ENCODE measurements at places on chromosomes 1 and 21.

GRCh38 chr1:167694691-167695090 is 27.1 kb upstream of the MPZL1 start:
- no peak for DNase-seq

DNA sequence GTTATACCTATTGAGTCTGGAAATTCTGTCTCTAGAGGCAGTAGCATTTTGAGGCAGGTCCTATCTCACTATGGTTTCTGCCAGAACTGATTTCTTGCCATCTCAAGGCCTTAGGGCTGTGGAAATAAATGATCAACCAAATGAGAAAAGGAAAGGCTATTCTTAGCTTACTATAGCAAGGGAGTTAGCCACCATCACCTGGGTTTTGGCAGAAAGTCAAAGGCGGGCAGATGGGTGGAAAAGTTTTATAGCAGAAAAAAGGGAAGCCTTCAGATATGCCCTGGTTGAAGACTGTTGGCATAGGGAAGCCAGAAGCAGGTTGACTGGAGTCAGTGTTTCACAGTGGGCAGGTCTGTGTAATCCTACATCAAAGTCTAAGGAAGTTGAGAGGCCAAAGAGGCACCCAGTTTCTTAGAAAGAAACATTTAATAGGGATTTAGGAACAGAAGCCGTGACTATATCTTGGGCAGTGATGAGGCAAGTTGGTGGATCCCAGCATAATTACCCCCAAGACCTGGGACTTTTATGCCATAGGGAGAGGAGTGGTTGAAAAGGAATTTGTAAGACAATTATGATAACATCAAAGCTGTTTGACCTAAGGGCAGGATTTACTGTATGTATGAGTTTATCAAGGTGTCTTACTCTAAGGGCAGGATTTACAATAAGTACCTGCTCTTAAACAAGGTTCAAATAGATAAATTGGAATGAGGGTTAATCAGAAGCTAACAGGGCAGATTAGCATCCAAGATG is 29.7 kb downstream of the CTH start:
- DNase-seq = no peak

GRCh38 chr1:27940297-27940696 is 5.5 kb downstream of the SMPDL3B start:
- peak; percentile 15 for DNase-seq

- DNase-seq = peak; percentile 35
These were observed 2.3 kb downstream of the LYPLA2 start for GRCh38 chr1:23793018-23793781.

DNA sequence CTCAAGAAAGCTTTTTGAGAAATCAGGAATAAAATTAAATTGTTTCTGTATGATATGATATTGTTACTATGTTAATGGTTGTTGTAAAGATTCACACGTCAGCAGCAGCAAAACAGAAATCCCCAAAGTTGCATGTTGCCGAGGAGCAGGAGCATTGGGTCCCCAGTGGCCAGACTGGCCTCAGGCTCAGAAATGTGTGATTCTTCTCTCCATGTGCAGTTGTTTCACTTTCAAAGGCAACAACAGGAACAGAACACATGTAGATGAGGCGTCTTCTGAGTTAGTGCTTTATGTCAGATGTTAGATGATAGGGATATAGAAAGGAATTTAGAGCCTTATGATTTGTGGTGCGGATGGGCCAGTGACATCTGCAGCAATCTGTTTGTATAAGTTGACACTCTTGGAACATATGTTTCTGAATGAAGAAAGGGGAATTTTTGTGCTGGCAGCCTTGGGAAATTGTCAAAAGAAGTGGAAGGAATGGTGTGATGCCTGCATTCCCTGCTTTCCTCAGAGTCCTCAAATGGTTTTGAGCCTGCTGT is 2.1 kb upstream of the TTLL7 start:
- DNase-seq = peak; percentile 1

DNA sequence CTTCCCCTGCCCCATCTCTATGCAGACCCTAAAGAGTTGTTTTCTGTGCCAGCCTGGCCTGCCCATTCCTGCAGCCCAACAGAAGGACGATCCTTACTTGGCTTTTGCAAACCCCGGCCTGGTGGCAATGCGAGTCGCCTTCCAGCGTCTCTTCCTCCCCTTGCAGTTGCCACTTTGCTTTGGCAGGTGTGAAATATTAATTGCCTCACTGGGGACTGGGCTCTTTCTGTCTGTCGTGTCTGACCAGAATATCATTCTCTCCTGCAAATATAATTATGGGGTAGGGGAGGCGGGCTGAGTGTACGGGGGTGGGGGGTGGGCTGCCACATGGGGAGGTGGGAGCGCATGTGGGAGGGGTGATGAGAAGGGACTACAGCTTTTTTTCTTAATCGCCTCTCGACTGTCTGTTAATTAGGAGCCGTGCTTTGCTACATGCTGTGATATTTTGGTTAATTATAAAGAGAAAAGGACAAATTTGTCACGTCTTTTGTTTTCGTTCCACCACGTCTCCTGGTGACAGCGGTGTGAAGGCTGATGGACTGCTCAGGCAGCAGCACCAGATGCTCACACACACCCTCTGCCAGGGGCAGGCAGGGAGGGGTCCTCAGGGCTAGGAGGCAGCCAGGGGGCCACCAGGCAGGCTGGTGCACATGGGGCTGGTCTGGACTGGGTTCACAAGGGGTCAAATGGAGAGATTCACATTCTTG is 80.1 kb upstream of the CD34 start:
- DNase-seq = no peak

GRCh38 chr1:8873506-8874229 is 4.8 kb downstream of the ENO1 start:
- peak; percentile 98 for DNase-seq

DNA sequence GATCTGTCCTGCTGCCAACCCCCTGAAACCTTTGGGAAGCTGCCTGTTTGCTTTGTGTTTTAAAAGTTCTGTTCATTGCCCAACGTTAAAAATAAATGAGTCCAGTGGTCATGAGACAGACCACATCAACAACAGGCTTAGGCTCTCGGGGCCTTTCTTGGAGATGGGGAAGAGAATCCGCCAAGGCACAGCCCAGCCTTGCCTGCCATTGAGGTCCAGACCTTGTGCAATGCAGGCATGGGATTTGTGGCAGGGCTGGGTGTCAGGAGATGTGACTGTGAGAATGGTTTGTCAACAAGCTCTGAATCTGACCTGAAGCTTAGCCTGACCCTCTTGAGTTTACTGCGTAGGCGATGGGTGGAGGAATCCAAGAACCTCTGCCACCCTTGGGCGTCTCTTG is 4.2 kb downstream of the SPSB1 start:
- no peak for DNase-seq

DNA sequence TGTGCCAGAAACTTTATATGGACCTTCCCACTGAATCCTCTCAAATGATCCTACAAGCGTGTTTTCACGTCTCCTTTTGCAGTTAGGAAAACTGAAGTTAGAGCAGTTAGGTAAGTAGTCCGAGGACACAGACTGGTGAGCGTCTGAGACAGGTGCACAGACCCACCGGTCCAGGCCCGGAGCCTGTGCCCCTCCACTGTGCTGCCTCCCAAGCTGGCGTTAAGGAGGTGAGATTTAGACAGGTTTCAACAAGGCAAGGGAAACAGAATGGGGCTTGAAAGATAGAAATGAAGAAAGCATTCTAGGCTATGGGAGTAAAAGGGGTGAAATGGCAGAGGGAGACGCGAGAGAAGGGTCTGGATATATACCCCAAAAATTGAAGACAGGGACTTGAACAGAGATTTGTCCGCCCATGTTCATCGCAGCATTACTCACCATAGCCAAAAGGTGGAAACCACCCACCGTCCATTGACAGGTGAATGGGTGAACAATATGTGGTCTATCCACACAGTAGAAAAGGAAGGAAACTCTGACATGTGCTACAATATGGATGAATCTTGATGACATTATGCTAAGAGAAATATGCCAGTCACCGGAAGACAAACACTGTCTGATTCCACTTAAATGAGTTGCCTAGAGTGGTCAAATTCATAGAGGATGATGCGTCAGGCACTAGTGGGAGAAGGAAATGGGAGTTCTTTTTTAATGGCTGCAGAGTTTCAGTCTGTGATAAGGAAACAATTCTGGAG is 15.7 kb upstream of the PKP1 start:
- peak; percentile 81 for DNase-seq

DNA sequence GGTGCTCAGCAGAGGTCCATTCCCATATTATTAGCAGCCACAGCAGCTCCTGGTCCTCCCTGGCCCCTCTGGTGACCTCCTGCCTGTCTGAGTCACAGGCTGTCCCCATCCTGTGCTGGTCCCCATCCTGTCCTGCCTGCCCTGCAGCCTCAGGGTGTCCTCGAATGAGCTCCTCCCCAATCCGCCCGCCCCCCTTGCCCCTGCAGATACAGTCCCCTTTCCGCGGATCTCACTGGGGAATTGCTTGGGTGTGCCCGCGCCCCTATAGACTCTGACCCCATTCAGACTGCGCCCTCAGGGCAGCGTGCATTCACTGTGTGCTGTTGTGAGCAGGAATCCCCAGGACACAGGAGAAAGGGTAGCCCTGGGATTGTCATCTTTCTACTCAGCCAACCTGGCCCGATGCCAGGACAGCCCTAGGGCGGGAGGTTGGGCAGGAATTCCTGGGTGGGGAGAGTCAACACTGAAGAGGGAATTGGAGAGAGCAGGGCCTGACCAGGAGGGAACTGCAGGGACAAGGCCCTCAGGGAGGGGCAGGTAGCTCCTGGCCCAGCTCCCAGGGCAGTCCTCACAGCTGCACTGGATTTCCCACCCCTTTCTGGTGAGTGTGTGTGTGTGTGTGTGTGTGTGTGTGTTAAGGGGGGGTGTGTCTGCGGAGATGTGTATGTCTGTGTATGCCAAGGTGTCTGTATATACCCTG is 1.1 kb upstream of the GUCA2A start:
- peak; percentile 62 for DNase-seq

DNA sequence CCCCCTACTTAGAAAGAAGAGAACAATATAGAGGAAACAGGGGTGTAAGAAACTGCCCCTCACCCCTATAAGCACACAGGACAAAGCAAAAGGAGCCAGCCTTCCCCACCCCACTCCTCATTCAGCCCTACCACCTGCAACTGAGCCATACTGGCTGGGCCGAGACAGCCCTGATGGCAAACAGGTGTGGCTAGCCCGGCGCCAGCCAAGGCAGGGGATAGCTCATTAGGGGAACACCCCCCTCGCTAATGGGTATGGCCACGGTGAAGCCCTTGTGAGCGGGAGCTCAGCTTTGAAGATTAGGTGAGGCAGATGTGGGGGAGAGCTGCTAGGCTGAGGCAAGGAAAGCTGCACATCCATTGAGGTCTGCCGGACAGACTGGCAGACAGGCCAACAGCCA is 65.5 kb downstream of the ERI3 start:
- no peak for DNase-seq

DNA sequence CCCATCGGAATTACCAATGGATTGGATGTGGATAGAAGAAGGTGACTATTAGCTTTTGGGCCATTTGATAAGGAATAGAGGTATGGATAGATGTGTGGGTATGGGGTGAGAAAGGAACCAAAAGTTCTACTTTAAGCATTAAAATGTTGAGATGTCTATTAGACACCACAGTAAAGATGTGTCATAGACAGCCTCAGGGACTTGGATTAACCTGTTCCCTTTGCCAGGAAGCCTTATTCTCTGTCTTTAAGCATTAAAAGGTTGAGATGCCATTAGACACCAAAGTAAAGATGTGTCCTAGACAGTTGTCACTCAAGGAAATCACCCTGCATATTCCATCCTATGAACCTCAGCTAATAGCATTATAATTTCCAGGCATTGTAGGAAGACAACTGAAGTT is 11.0 kb upstream of the DENND1B start:
- DNase-seq = no peak

- DNase-seq = peak; percentile 83
These were observed 251.6 kb upstream of the SGIP1 start for GRCh38 chr1:66282343-66282852.

GRCh38 chr21:18000981-18001686 is 182.0 kb upstream of the C21orf91 start:
- no peak for DNase-seq

- DNase-seq = no peak
These were observed 291.9 kb downstream of the CAMTA1 start for GRCh38 chr1:7077136-7077535.

DNA sequence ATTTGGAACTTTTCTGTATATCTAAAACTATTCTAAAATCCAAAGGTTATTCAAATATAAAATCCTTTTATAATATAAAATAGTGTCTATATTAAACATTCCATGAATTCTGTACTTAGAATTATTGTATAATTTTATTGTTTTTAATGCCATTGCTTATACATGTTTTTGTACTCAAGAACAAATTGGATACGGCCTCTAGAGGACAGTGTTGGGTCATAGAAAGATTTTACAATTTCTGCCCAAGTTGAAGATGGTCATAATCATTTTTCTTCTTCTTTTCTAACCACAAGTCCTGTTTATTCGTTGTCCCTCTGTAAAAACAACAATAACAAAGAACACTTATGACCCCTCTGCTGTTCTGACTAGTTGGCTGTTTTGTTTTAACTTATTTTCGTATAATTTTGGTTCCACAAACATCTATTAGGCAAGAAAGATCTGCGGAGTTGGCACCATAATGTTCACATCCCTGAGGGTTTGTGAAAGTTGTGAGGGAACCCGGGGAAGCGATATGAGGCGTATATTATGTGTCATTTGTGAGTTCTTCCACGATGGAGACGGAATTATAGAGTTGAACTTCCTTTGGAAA is 75.7 kb upstream of the KIF26B start:
- peak; percentile 59 for DNase-seq

DNA sequence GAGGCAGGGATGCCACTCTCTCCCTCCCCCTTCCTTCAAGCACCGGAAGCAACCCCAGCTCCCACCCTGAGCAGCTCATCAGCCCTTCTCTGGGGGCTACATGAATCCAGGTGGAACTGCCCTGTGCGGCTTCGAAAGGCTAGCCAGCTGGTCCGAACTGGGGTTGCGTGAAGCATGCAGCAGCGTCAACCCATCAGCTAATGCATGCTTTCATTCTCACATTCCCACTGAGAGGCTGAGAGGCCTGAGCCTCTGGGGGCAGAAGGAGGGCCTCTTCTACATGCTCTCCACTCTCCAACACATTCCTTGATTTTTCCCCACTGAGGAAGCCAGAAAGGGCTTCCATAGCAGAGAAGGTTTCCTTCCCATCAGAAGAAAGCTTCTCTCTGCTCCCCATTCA is 5.6 kb downstream of the RXRG start:
- DNase-seq = no peak

DNA sequence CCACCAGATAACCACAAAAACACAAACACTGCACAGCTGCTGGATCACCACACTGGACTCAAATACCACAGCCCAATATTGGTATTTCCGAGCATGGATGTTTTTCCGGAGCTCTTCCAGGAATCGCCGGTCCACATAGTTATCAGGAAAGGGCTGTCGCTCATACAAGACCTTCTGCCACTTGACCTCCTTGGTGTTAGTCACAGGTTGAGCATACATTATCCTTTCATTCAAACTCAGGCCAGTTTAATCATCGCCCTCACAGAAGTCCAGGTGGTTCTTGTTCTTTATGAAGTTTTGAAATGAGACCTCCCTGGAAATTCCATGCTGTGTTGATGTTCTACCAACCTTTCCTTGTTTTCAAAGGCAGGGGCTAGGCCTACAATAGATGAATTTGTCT is 1.5 kb downstream of the PIGC start:
- no peak for DNase-seq
